ENCODE measurements at places on chromosomes 6 and 20.

DNA sequence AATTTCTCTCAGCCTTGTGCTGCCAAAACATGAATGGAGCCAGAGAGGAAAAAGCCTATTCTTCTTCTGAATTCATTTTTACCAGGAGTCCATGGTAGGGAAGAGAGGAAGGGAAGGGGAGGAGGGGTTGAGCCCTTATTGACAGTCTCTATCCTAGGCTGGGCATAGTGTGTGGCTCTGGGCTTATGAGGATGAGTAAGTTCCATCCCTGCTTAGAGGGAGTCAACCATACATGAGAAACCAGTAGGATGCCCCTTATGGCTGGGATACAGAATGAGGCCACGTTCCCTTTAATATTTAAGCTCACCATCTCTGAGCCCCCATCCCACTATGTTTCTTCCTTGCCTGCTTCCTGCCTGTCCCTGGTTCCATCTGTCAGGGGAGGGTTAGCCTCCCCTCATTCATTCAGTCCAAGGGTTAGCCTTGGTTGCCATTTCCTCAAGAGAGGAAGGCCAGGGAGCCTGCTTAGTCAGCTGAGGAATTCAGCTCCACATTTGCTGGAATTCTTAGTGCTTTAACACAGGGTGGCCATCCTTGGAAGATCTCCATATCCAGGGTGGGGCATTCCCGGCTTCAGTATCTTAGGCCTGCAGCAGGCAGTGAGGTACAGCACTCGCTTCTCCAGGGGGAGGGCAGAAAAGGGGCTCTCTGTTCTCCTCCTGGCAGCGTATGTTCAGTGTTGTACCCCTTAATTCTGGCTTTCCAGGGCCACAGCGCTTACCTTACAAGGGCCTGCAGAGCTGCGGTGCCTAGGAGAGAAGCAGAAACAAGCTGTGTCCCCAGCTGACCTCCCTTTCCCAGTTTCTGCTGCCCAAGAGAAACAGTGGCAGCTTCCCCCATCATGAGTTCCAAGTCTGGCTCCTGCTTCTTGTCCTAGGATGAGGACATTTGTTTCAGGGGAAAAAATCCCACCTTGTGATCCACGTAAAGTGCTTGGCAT, 12.5 kb downstream of the SIRT5 start:
- DNase-seq = no peak

- no peak for DNase-seq
Measured at GRCh38 chr6:27312950-27313271, 838 bp upstream of the POM121L2 start.

DNA sequence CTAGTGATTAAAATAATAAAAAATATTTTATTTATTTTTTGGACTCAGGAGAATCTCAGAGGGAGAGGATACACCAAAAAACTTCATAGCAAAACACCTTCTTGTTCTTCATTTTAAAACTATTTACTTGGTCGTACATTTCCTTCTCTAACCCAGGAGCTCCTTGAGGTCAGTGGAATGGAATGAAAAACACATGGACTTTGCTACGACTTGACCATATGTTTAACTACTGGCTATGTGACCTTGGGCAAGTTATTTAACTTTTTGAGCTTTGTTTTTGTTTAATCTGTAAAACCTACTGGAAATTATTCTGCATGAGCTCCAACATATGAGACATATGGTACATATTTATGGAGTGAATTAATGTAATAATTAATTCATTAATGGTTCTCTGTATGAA, 1005.5 kb upstream of the CITED2 start:
- DNase-seq = no peak

GRCh38 chr20:53824779-53825178, 231.1 kb upstream of the ZNF217 start:
- DNase-seq = no peak

GRCh38 chr6:124983383-124984083, 21.3 kb downstream of the RNF217 start:
- DNase-seq = no peak

GRCh38 chr20:53652090-53652858, 58.6 kb upstream of the ZNF217 start:
- DNase-seq = no peak

DNA sequence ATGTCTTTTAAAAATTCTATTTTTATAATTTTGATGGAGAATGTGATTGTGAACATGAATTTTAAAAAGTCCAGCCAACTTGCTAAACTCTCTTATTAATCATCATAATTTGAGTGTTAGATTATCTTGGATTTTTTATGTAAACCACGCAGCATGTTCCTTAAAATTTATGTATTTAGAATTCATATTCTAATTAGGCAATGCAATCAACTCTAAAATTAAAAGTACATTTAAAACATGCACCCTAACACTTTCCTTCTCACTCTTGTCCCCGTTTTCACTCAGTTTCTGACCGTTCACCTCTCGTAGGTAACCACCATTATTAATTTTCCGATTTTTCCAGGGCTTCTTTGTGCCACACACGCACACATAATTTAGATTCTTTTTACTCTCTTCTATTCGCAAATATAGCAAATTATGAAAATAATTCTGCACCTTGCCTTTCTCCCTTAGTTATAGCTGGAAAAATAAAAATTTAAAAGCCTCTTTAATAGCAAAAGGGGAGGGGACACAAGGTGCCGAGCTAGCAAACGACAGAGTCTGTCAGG, 329 bp upstream of the ZKSCAN3 start:
- DNase-seq = no peak

GRCh38 chr6:151413372-151414145, 22.2 kb upstream of the ZBTB2 start:
- no peak for DNase-seq

DNA sequence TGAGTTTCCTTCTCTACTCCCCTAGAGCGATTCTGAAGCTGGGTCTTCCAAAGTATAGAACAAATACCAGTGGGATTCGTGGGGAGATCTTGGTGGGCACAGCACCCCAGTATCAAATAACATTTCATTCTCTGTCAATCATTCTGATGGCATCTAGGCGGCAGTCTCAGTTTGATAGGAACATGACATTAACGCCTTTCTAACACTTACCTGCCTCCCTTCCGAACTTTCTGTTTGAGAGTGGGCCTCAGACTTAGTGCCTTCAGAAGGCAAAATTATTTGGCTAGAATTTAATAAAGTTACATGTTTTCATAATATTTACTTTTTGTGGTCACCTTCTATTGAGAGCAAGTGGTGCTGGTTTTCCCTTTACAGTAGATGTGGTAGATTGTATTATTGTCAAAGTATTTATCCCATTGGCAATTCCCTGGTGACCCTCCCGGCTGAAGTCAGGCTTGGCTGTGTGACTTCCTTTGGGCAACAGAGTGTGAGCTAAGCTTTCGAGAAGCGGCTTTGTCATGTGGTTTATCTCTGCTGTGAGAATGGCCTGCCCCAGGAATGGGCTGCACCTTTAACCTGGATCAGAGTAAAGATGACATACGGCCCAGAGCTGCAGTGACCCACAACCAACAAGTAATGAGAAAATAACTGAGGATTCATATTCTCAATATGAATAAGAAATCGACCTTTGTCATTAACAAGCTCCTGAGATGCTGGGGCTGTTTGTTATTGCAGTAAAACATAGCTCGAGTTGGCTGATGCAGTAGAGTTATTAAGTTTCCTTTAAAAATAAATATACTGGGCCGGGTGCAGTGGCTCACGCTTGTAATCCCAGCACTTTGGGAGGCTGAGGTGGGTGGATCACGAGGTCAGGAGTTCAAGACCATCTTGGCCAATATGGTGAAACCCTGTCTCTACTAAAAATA, 45.2 kb upstream of the PTPN1 start:
- no peak for DNase-seq

GRCh38 chr20:45465491-45466266, 3.9 kb upstream of the WFDC2 start:
- peak; percentile 3 for DNase-seq

DNA sequence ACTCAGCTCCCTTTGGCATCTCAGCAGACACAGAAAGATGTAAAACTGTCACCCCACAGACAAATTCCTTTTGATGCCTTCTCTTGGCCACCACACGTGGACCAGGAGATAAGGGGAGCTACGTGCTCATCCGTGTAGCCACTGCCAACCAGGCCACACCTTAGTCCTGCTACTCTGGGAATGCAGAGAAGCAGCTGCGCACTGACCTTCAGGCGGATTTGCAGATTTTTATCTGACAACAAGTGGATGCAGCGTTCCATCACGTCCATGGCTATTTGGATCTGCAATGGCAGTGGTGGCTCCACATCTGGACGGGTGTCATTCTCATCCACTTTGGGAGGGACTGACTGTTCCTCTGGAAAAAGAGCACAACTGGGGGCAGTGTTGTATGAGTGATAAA, 30.8 kb downstream of the TTI1 start:
- DNase-seq = no peak

DNA sequence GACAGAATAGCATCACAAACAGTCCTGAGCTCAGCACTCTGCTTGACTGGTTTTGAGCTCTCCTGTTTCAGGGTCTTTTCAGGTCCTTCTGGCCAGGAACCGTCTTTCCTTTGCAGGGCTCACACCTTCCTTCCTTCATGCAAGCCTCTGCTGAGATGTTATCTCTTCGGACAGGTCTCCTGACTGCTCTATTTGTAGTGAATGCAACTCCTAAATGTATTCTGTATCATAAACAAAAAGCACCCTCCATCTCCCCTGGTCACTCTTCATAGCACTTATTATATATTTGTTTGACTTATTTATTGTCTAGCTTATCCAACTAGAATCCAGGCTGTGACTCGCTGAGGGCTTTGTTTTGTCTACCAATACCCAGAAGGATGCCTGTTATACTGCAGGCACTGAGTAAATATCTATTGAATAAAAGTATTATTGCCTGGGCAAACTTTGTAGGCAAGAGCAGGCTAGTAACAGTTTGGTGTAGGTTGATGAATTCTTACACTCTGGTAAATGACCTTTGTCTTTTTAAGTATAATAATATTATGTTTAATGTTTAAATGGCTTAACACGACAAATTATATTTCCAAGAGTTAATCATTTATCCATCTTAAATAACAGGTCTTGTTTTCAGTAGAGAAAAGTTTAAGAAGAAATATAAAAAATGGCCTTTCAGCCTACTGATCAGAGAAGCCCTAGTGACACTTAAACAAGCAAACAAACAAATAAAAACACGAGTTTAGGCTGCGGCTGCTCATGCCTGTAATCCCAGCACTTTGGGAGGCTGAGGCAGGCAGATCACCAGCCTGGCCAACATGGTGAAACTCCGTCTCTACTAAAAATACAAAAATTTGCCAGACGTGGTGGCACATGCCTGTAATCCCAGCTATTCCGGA, 199.7 kb downstream of the BCAS1 start:
- DNase-seq = no peak

- no peak for DNase-seq
Measured at GRCh38 chr6:34223381-34223955, 13.2 kb upstream of the HMGA1 start.

DNA sequence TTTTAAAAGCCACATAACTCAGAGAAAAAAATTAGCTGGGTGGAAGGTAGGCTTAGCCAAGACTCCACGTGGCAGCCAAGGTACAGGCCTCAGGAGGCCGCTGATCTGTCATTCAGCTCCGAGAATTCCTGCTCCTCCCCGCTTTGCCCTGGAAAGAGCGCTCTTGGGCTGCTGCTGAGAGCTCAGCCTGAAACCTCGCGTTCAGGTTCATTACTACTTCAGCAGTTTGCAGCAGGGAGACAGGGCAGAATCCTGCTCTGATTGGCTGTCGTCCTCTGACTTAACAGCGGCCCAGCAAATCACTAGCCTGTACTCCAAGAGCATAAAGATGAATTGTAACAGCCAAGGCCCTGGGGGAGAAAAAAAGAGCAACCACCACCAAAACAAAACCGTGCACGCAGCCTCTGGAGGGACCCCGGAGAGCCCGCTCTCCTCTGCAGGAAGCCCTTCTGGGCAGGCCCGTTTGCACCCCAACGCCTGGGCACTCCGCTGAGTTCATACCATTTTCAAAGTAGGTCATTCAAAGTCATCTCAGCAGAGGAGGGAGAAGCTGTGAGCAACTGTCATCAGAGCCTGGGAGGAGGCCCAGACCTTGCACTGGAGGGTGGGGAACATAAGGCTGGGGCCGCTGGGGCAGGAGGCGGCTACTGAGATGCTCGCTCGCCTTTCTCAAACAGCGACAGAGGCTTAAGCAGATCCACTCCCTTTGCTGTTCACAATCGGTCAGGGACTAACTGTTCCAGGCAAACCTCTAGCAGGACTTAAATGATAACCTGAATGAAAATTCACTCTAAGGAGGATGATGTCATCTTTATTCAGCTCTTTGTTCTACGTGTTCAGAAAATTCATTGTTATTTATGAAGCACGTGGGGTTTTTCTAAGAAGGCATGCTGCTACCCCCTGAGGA, 42.3 kb upstream of the ATXN1 start:
- no peak for DNase-seq

- DNase-seq = no peak
Measured at GRCh38 chr20:21523281-21523868, 9.5 kb upstream of the NKX2-2 start.

DNA sequence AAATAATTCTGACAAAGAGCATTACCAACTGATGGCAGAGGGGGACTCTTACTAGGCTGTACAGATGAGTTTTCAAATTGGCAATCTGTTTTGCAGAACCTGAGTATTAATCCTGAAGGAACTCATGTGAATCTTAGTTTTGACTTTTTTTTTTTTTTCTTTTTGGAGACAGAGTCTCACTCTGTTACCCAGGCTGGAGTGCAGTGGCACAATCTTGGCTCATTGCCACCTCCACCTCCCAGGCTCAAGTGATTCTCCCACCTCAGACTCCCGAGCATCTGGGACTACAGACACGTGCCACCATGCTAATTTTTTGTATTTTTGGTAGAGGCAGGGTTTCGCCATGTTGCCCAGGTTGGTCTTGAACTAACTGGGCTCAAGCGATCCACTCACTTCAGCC, 49.3 kb downstream of the KCTD20 start:
- DNase-seq = no peak

DNA sequence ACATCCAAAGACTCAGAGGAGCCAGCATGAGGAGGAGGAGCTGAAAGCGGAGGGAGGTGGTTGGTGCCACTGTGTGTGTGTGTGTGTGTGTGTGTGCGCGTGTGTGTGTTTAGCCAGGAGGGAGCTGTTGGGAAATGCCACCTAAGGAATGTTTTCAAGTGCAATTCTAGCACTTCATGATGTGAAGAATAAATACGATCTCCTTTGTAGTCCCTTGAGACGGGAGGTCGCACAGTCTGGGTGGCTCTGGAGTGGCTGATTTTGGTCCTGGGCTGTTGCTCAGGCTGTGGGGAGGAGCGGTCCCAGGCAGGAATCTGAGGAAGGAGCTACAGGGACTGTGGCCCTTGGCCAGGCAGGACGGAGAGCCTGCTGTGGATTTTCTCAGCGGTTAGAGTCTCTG, 93.7 kb downstream of the PPP1R14C start:
- no peak for DNase-seq

- DNase-seq = peak; percentile 55
Measured at GRCh38 chr20:1185790-1186334, 1.1 kb upstream of the TMEM74B start.

GRCh38 chr6:43705996-43706395, 18.4 kb upstream of the MRPS18A start:
- peak; percentile 12 for DNase-seq

DNA sequence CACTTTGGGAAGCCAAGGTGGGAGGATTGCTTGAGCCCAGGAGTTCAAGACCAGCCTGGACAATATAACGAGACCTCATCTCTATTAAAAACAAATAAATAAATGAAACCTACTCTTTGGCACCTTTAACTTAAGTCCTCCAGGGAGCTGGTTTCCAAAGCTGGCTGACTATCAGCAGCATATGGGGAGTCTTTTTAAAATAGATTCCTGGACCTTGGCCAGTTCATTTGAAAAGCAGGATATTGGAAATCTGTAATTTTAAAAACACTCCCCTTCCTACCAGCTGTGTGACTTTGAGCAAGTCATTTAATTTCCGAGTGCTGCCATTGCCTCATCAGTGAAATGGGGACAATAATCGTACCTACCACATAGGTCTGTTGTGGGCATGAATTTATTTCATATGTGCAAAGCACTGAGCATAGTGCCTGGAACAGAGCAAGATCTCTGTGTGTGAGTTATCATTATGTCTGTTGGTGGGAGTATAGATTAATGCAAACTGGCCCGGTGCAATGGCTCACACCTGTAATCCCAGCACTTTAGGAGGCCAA, 40.9 kb upstream of the PTPN1 start:
- DNase-seq = no peak

Data from GDM1 (cell line).